ENCODE measurements at places on chromosomes 2 and 18.

DNA sequence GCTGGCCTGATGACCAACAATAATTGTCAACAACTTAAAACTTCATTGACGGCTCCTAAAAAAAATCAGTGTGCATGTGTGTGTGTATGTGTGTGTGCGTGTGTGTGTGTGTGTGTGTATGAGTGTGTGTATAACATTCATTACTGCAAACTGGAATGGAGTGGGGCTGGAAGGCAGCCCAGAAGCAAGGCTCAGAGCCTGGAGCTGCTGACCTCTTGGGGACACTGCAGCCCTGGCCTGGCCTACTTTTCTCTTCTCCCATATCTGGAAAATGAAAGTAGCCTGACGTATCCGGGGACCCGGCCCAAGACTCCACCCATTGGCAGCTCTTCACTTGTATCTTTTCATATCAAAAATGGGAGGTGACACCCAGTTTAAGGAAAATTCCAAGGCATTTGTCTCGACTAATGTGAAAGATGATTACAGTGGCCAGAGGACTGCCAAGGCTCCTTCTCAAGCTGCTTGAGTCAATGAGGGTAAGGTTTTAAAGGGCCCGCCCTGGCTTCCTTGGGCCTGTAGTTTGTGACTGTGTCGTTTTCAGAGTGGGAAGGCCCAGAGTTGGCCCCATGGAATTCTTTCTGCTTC lies 72.4 kb upstream of the IL1R1 start:
- no peak for DNase-seq

DNA sequence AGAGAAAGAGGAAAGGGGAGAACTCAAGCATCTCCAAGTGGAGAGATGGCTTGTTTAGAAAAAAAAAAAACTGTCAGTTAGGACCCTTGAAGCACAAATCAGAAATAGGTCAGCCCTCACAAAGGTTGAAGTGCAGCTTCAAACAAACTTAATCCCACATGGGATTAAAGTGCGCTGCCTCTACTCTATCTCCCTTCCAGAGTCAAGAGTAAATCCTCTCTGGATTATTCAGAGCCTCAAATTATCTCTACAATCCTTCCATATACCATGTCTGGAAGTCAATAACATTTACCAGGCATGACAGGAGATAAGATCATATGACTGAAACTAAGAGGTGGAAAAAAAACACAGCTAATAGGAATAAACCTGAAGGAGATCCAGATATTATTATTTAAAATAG lies 69.8 kb downstream of the SMAD7 start:
- no peak for DNase-seq

DNA sequence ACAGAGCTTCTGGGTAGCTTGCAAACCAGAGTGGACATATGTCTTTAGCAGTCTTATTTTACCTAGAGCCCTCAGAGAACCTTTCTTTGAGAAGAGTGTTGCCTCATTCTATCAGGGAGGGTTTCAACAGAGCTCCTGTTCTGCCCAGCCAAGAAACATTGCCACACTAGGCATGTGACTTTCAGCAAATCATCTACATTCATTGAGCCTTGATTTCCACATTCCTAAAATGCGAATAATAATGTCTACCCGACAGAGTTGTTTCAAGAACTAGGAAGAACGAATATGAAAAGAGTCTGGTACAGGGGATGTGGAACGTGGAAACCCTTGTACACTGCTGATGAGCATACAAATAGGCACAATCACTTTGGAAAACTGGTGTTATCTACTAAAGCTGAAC lies 7.8 kb upstream of the PRKAG3 start:
- no peak for DNase-seq

DNA sequence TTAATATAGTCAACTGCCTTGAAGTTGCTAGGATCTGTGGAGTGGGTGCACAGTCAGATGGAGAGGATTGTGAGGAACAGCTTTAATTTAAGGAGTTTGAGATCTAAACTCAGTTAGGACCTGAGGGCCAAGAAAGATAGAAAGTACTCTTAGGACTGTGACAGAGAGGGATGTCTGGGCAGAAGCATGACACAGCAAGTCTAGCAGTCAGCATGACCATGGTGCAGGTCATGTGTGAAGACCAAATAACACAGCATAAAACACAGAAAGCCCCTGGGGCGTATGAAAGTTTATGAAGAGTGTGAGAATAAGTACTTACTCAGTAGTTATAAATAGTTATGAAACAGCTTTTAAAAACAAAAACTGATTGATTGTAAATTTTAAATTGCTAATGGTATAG lies 107.2 kb downstream of the GALNT1 start:
- DNase-seq: no peak

GRCh38 chr2:77552956-77553355 lies 30.8 kb upstream of the LRRTM4 start:
- DNase-seq: peak; percentile 54

- peak; percentile 56 for DNase-seq
These were observed 63.6 kb downstream of the INSIG2 start for GRCh38 chr2:118151831-118152230.

GRCh38 chr2:240160291-240161086 lies 20.0 kb upstream of the OTOS start:
- DNase-seq: no peak

- DNase-seq: no peak
These were observed 86.5 kb downstream of the STK39 start for GRCh38 chr2:168160897-168161296.

DNA sequence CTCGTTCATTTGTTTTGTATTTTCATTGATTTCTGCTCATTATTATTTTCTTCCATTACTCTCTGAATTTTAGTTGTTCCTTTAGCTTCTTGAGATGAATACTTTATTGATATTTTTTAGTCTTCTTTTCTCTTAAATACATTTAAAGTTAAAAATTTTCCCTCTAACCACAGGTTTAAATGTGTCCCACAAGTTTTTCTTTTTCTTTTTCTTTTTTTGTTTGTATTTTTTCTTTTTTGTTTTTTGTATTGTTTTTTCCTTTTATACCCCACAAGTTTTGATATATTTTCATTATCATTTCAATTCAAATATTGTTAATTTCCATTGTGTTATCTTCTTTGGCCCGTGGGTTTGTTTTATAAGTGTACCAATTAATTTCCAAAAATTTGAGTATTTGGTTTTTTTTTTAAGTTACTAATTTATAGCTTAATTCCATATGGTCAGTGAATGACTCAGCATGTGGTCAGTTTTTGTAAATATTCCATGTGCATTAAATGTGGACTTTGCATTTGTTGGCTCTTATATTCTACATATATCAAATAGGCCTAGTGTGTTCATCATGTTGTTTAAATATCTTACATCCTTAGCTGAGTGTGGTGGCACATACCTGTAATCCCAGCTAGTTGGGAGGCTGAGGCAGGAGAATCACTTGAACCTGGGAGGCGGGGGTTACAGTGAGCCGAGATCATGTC lies 16.2 kb downstream of the CENPO start:
- no peak for DNase-seq

DNA sequence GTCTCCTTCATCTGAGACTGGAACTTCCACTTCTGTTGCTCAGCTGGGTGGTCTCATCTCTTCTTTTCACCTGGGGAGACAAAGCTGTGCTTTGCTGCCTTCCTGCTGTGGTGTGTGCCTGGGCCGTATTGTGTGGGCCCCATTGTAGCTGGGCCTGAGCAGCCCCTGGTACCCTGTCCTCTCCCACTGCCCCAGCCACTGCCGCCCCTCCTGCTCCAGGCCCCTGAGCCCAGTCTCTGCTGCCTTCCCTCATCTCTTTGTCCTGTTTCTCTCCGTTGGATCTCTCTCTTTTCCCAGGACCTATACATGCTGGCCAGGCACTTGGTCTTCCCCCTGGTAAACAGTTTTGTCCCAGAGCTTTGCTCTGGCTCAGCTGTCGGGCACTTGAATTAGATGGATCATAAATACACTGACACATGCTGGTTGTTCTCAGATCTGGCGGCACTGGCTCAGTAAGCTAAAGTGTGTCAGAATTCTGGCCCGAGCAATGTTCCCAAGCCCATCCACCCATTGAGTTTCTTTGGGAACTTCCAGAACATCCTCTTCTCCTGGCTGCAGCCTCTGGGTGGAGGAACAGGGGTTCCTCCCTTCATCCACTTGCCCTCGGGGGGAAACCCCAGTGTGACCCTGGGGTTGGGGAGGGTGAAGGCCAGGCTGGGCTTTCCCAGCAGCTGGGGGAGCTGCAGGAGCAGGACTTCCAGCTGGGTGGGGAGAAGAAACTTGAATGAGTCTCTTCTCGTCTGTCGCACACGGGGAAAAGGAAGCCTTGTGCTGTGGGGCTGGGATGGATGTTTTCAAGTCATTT lies 99.0 kb downstream of the DGKD start:
- DNase-seq: no peak

DNA sequence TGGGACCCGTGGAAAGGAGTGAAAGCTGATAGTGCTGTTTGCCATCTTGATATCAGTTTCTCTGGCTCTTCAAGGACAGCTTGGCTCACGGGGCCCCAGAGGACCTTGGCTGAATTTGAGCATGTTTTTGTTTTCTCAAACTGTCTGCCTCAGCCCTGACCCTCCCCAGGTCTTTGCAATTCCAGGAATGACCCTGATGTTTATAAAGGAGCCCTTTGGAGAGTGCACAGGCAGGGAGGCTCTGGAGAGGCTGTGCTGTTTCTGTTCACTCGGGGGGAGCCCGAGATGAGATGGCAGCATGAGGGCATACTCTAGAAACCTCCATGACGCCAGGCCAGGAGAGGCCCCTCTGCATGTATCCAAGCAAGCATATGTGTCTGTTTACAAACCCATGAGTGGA lies 16.4 kb downstream of the IGFBP2 start:
- DNase-seq: no peak

DNA sequence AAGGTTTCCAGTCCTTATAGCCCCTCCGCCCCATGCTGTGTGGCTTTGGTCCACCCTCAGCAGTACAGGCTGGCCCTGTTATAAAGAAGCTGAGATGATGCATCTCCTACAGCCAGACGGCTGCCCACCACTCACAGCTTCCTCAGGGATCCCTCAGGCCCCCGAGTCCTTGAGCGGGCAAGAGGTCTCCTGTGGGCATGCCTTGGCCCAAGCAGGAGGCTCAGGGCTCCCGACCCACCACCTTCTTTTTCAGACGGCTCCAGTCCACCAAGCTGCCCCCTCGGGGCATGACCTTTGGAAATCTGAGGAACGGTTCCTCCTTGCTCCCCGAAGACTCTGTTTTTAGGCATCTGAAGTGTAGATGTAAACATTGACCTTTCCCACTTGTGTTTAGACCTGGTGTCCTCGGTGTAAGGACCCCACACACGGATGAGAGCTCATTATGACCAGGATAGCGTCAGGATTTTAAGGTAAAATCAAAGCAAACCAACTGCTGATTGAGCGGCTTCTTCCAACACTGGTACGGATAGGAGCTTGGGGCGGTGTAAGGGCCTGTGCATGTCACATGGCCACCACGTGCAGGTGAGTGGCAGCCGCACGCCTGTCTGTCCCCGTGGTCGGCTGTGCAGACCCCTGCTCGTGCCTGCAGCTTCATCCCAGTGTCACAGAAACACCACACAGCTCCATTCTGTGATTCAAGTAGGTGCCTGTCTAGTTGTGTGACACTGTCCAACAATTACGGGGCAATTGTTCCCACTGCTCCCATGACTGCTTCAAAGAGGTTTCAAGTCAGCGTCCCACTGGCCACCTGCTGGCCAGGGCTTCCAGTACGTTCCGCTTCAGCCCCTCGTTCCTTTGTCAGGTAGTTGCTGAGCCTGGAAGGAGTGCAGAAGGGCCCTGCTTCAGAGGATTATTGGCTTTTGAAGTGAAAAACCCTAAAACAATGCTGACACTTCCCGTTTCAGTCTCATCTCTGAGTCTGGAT lies 74.7 kb downstream of the NDUFA10 start:
- no peak for DNase-seq

- DNase-seq: no peak
These were observed 101.5 kb upstream of the HS6ST1 start for GRCh38 chr2:128420131-128420530.

GRCh38 chr2:24919037-24919505 lies 966 bp downstream of the ADCY3 start:
- peak; percentile 45 for DNase-seq

GRCh38 chr18:47926101-47926850 lies 4.2 kb downstream of the SMAD2 start:
- DNase-seq: no peak

DNA sequence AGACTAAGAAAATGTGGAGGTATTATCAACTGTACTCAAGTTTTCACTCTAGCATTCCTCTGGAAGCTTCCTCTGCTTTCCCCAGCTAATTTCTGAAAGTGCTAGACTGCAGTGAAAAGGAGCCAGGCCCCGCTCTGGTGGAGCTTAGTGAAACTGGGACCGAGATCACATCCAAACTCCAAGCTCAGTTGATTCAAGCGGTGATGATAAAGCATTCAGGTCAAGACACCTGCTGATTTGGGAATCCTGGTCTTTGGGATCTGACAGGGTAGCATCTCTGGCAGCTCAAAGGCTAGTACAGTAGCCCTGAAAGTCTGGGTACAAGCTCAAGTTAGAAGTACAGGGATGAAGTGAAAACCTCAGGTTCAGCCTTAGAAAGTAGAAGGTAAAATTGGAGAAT lies 120.2 kb upstream of the CRIM1 start:
- no peak for DNase-seq

- DNase-seq: no peak
These were observed 76.4 kb downstream of the BOD1L2 start for GRCh38 chr18:57223144-57223870.

- DNase-seq: no peak
These were observed 36.6 kb downstream of the GORASP2 start for GRCh38 chr2:170965446-170966225.

DNA sequence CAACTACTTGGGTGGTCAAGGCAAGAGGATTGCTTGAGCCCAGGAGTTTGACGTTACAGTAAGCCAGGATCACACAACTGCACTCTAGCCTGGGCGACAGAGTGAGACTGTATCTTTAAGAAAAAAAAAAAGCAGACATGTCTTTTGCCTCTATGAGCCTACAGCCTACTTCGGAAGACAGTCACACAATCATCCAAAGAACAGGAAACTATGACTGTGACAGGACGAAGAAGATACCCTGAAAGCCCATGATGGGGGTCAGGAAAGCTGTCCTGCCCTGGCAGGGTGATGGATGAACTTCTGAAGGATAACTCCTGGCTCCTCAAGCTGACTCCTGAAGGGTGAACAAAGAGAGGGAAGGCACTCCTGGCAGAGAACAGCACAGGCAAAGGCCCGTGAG lies 251.7 kb upstream of the SIX2 start:
- DNase-seq: no peak

DNA sequence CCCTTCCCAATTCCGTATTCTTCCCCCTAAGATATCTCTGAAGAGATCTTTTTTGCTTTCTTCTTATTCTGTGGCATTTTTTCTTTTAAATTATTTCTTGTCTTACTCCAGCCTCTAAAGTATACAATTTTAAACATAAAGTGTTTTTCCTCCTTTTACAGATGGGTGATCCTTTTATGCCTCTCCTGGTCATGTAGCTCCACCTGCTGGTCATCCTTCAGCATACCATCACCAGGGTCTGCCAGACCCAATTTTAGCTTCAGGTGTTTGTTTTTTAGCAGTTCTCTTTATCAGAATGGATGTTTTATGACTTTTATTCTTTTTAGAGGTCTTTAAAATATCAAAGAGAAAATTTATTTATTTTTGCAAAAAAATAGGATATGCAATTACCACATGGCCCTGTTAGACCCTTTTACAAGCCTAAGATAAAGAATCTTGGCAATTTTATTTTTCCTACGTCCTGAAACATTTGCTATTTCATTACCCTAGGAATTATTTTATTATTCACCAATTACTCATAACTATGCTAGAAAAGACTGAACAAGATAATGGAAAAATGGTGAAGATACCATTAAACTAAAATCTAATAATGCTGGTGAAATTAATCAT lies 55.5 kb downstream of the PIGN start:
- peak; percentile 16 for DNase-seq

GRCh38 chr2:108383146-108383830 lies 5.5 kb downstream of the SULT1C4 start:
- DNase-seq: no peak

GRCh38 chr2:206158563-206159345 lies 490 bp downstream of the NDUFS1 start:
- no peak for DNase-seq

GRCh38 chr2:4039896-4040295 lies 336.5 kb downstream of the DCDC2C start:
- no peak for DNase-seq
